GM23338 (cell line): ENCODE measurements at places on chromosomes 3 and 15. TPM values are rescaled to one million over a fixed set of nuclear protein-coding genes. Genes with fewer than 3 reads are reported as not detected.

DNA sequence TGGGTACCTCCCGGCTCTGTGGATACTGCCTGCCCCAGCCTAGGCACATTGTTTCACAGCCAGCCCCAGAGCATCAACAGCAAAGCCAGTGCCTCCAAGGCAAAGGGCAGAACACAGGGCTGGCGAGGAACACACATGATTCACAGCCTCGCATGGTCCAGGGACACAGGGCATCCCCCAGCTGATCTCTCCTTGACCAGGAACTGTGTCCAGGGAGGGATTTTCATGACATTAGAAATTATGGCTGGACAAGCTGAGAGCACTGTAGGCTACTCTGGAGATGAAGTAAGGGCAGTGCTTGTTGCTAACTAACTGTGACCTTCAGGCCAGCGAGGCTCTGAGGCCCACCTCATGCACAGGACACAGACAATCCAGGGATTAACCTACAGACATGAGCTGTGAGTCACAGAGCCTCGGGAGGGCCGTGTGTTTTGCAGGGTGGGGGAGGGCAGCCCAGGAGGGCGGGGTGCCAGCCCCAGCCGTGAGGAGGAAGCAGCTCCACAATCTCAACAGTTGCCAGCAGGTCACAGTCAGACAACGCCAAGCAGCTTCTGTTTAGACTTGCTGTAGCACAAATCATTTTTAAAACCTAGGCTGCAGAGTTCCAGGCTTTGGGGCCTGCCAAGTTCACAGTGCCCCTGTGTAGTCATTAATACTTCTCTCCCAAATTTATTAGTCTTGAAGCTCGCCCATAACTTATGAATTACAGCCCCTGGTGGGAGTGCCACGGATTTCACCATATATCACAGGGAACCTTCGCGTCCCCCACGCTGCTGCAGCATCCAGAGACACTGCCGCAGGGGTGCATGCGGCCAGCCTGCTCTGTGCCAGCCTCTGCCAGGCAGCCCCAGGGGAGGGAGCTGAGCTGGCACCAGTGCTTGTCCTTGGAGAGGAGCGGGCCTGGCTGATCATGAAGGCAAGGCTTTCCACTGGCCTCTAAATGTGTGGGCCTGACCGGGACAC is 114.7 kb downstream of the ETFA start:
- DNase-seq, result no peak

GRCh38 chr3:128066676-128067075 is 14.4 kb downstream of the SEC61A1 start:
- DNase-seq, result no peak

DNA sequence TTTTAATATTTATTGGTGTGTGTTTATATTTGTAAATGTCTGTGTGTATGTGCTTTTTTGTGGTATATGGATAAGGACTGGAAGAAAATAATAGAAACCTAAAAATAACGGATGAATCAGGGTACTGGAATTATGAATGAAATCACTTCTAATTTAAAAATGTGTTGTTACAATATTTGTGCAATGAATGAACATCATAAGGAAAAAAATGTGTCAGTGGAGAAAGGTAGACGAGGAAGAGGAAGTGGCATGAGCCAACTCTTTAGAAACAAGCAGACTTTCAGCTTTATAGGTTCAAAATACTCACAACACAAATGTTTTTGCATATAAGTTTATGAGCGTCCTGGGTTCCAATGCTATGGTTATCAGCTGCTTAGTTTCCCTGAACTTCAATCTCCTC is 59.4 kb downstream of the SOX2 start:
- no peak for DNase-seq

DNA sequence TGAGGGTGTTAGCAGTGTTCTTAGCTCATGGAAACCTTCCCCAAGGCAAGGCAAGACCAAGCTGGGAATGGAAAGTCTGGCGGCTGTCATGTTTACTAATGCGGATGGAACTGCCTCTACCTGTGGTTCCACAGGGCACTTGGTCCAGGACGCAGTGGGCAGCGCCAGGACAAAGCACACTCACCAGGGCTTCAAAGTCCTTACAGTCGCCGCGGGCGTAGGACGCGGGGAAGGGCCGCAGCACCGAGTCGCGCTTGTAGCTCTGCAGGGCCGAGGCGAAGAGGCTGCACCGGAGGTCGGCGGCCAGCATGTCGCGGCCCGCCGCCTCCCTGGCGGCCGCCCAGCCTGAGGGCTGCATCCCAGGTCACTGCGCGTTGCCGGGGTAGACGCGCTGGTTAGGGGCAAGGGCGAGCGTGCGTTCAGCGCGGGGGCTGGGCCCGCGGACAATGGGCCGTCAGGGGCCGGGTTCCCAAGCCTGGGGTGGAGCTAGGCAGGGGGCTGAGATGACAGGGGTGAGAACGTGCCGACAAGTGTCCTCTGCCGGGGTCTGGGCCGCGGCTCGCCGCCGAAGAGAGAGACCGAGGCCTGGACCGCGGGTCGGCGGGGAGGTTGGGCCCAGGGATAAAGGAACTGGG is 497 bp downstream of the PARP16 start:
- DNase-seq, result peak; percentile 76

DNA sequence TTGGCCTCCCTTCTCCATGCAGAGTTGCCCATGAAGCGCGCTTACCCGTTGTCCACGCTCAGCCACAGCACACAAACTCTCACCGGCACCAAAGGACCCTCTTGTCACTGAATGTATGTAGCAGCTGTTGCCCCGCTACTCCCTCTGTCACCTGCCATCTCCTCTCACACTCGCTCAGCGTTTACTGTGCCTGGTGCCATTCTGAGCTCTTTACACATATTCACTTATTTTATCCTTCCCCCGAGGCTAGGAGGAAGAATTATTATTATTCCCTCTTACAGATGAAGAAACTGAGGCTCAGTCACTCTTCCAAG is 41.7 kb upstream of the PRR23E start:
- DNase-seq, result no peak

INSYN1 gene
- polyA plus RNA-seq, result 0.10 and 0.18 TPM in 2 replicates

DNA sequence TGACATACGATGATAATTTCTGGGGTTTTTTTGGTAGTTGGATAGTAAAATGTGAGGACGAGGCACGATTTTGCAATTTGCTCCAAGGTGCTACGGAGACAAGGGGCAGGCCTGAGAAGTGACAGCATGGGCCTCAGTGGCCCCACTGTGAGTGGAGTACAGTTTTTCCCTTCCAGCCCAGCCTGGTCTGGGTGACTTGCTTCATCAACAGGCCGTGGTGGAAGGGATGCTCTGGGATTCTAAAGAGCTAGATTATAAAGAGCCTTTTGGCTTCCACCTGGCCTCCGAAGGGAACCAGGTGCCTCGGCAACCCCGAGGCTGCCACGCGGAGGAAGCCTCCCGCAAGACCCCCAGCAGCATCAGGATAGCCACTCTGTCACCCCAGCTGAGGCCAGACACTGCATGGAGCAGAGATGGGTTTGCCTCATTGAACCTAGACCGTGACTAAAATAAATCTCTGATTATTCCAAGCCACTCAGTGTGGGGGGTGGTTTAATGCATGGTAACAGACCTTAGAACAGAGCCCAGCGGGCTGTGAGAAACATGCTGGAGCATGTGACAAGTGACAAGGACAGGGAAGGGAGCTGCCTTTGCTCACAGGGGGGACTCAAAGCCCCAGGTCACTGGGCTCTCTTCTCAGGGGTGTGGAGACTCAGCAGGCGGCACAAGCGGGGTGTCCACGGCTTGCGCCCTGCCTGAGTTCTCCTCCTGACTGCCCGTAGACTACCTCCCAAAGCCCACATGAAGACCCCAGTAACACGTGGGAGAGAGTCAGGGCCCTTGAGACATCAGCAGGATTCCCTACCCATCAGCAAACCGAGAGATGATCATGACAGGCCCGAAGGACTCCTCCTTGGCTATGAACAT is 22.6 kb upstream of the SLC41A3 start:
- no peak for DNase-seq

GRCh38 chr3:57981483-57982087 is 26.6 kb upstream of the FLNB start:
- DNase-seq, result no peak

OR5K2 gene
- polyA plus RNA-seq, result not detected in 2 replicates

DNA sequence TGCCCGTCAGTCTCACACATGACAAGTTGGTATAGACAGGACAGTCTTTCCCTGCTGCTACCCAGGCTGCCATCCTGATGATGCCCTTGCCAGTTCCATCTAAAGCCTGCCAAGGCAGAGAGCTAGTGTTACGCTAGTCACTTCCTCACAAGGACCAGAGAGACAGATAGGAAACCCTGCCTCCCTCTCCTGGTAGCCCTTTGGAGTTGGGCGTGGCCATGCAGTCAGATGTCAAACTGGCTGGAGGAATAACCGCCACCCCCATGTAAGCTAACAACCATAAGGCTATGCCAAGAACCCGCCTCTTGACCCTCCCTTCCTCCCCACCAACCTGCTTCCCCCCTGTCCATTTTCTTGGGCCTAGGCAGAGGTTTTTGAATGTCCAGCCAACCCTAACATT is 2.8 kb downstream of the TMEM115 start:
- DNase-seq, result no peak

MAP1A gene
- 0.81 and 0.85 TPM in 2 replicates for polyA plus RNA-seq

C3orf85 gene
- polyA plus RNA-seq, result not detected in 2 replicates

DNA sequence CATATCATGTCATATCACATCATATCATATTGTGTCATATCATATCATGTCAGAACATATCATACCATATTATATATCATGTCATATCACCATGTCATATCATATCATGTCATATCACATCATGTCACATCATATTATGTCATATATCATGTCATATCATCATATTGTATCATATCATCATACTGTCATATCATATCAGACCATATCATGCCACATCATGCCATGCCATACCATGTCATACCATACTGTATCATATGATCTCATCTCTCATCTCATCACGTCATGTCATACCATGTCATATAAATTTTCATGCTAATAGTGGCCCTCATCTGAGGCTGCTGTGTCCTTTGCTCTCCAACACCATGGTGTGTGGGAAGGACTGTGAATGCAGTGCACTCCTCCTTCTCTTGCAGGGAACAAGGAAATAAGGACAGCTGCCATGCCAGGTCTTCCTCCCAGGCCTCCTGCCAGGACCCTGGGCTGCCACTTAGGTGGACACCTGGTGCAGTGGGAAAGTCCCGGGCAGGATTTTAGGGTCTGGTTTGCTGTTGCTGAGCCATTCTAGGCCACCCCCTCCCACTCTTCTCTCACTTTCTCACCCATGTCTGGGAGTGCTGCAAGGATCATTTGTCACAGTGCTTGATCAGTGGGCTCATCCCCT is 72.4 kb upstream of the TRPM1 start:
- DNase-seq, result no peak

GRCh38 chr3:13111873-13112520 is 38.8 kb upstream of the IQSEC1 start:
- DNase-seq, result no peak

DNA sequence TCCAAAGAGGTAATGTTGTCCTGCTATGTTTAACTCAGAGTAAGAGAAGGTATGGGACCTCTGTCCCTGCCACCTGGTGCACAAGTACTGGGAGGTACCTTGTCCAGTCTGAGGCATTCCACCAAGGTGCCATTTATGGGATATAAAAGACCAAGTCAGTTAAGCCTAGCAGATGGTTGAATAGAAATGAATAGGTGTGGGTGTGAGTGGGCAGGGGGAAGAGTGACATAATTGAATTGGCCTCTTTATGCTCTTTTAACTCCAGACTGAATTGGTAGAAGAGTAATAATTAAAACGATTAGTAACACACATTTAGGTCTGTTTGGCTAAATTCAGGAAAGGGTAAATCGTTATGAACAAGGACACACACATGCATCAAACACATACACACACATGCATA is 562 bp downstream of the ADGRG7 start:
- no peak for DNase-seq

DNA sequence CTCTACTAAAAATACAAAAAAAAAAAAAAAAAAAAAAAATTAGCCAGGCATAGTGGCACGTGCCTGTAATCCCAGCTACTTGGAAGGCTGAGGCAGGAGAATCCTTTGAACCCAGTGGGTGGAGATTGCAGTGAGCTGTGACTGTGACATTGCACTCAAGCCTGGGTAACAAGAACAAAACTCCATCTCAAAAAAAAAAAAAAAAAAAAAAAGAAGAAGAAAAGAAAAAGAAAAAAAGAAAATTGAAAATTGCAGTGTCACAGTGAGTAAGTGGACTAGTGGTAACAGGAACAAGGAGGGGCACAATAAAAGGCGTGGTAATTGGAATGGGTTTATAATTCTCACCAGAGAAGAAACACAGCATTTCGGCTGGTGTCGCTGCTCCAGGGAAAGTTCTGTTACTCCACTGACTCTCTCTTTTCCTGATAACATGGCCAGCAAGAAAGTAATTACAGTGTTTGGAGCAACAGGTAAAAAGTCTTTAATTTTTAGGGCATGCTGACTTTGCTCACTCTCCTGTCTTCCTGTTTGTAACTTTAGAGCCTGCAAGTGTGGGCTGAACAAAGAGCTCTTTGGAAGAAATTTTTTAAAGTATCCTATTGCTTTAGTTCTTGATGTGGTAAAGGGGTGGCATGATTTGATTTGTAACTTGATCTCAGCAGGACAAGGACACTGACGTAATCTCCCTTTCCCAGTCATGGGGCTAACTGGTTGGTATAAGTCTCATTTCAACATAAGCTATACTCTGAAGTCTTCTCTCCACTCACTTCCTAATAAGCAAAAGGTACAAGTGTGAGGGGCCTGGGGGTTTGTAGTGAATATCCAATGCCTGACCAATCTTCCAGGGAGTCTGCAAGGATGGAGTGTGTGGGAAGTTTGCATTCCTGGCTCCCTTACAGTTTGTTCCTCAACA is 22.1 kb upstream of the TRA2B start:
- DNase-seq, result no peak

NR2E3 gene
- 0.83 and 1.4 TPM in 2 replicates for polyA plus RNA-seq

DNA sequence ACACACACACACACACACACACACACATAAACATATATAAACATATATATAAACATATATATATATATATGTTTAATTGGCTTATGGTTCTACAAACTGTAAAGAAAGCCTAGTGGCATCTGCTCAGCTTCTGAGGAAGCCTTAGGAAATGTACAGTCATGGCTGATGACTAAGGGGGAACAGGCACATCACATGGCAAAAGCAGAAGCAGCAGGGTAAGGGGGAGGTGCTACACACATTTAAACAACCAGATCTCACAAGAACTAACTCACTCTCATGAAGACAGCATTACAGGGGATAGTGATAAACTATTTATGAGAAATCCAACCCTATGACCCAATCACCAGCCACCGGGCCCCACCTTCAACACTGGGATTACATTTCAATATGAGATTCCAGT is 922.9 kb downstream of the SI start:
- DNase-seq, result no peak

IGF2BP2 gene
- polyA plus RNA-seq, result 79.6 and 82.9 TPM in 2 replicates

- no peak for DNase-seq
Observed at GRCh38 chr3:38168151-38169026, 3.1 kb downstream of the OXSR1 start.

- no peak for DNase-seq
Observed at GRCh38 chr15:100714034-100714748, 111.8 kb downstream of the ASB7 start.

GRCh38 chr3:10928961-10929471 is 63.5 kb upstream of the SLC6A1 start:
- no peak for DNase-seq

DNA sequence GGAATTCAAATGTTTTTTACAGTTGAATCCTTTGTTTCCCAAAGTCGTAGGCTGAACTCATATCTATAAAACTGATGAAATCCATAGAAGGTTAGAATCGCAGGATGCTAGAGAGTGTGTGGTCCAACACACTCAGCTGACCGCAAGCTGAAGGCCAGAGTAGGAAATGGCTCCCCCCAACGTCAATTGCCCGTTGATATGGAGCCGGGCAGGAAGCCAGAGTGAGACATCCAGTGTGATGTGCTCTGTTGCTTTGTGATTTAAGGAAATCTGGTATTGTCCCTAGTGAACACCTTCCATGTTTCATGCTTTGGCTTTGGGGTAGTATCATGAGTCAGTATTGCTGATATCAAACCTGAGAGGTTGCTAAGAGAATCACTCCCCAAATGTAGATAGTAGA is 5.8 kb upstream of the MEX3B start:
- no peak for DNase-seq

CPN2 gene
- polyA plus RNA-seq, result 0.10 TPM in 1 of 2 replicates, not detected in the other
